ENCODE measurements at places on chromosomes 7 and 10. TPM values are rescaled to one million over a fixed set of nuclear protein-coding genes. Genes with fewer than 3 reads are reported as not detected.

CPA2 gene
- 0.05 TPM for polyA plus RNA-seq

FANK1 gene
- 5.4 TPM for polyA plus RNA-seq

PDGFA gene
- polyA plus RNA-seq = 8.7 TPM

DNA sequence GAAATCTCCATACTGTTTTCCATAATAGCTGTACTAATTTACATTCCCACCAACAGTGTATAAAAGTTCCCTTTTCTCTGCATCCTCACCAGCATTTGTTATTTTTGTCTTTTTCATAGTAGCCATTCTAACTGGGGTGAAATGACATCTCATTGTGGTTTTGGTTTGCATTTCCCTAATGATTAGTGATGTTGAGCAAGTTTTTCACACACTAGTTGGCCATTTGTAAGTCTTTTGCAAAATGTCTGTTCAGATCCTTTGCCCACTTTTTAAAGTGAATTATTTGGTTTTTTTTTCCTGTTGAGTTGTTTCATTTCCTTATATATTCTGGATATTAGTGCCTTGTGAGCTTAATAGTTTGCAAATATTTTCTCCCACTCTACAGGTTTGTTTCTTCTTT is 101.0 kb upstream of the NFE2L3 start:
- H3K27me3 ChIP-seq = no peaks in the 10 kb centered on the region
- H3K4me1 ChIP-seq = no peaks in the 10 kb centered on the region
- H3K36me3 ChIP-seq = no peaks in the 10 kb centered on the region
- no peak overlapping the region for H3K4me3 ChIP-seq
- H3K27ac ChIP-seq = no peak overlapping the region

- DNase-seq = no peak
- no peak overlapping the region for H3K27ac ChIP-seq
- no peaks in the 10 kb centered on the region for H3K27me3 ChIP-seq
- H3K36me3 ChIP-seq = no peaks in the 10 kb centered on the region
- H3K4me3 ChIP-seq = no peak overlapping the region
These were observed 438.4 kb upstream of the NPVF start for GRCh38 chr7:25666671-25667060.

- no peaks in the 10 kb centered on the region for H3K27me3 ChIP-seq
- no peak for DNase-seq
- no peaks in the 10 kb centered on the region for H3K4me1 ChIP-seq
- no peaks in the 10 kb centered on the region for H3K36me3 ChIP-seq
These were observed 571 bp downstream of the KDM7A start for GRCh38 chr7:140176122-140176701.

DNA sequence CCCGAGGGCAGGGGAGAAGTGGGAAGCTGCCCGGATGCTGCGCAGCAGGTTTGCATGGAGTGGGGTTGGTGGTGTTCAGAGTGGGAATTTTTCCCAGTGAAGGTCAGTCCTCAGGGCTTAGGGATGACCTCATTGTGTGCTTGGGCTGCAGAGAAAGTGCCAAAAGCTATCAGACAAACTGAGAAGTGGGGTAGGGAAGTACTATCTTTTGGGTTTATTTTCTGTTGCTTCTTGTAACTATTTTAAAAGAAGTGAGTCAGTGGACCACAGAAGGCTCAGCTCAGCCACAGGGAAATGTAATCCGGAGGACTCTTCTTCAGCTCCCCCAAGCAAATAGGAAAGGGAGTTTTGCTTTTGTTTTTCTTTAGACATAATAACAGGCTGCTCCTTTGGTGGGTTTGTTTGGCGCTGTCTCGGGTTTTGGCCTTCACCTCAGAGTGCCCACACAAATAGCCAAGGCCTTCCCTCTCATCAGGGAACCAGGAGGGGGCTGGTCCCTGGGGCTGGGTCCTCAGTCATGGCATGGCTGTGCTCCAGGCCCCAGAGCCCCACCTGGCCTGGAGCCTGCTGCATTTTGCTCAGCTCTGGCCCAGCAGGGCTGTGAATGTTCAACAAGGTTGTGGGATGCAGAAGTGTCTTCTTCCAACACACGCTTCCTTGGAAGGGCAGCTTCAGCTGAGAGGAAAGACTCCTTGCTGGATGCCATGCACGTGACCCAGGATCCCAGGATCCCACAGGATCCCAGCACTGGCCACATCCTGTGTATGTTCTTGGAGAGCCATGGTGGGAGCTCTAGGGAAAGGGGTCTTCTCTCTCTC is 5.4 kb upstream of the FAM170B start:
- no peaks in the 10 kb centered on the region for H3K36me3 ChIP-seq
- peak; percentile 39 for DNase-seq
- H3K27me3 ChIP-seq = no peaks in the 10 kb centered on the region
- no peak overlapping the region for H3K4me3 ChIP-seq

DNA sequence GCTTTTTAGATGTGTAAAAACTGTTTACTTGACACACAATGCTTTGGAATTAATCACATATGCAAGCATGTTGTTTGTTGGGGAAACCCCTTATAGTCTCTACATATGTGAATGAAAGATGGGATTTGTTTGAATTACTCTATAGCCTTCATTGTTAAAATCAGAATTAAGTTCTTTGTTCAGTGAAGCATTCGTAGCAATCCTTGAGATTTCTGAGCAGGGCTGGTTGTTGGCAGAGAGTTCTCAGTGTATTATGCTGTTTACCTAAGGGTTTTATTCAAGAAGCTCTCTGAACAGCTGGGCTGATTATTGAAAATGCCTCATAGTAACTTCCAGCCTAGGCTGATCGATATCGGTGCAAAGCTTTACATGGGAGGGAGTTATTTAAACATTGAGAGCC is 190.9 kb downstream of the VTI1A start:
- DNase-seq = no peak
- no peaks in the 10 kb centered on the region for H3K36me3 ChIP-seq
- no peaks in the 10 kb centered on the region for H3K27me3 ChIP-seq
- no peak overlapping the region for H3K27ac ChIP-seq
- no peak overlapping the region for H3K4me3 ChIP-seq
- H3K4me1 ChIP-seq = peaks cover under 1% of the 10 kb centered on the region

DNA sequence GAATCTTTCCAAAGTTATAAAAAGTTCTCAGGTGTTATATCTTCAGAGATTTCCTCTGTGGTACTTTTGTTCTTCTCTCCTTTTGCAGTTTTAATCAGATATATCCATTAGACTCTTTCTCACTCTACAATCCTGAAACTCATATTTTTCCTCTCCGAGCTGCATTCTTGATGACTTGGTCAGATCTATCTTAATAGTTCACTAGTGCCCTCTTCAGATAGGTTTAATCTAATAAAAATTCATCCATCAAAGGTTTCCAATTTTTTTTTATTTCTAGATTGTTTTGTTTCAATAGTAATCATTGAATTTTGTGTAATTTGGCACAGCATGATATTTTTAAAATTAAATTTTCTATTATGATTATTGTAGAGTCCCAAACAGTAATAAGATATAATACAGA is 21.8 kb upstream of the DGKB start:
- no peaks in the 10 kb centered on the region for H3K36me3 ChIP-seq
- H3K4me3 ChIP-seq = no peak overlapping the region
- H3K4me1 ChIP-seq = no peaks in the 10 kb centered on the region
- no peak for DNase-seq

DNA sequence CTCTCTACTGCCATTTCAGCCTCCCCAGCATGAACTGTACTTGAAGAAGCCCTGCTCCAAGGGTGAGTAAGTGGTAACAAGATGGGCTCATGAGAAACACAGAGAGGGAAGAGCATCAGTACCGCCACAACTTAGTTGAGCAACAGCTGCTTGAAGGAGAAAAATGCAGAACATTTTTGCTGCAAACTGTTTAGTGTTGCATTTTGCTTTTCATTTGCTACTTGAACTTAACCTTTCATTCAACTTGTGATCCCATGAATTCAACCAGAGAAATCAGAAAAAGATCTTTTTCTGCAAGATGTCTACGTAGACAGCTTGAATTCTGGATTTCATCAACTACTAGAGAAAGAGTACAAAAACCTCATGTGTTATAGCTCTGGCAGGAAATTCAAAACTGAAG is 40.7 kb downstream of the ANK3 start:
- H3K27ac ChIP-seq = no peak overlapping the region
- peaks cover 4% of the 10 kb centered on the region for H3K4me1 ChIP-seq
- DNase-seq = no peak
- no peak overlapping the region for H3K4me3 ChIP-seq
- no peaks in the 10 kb centered on the region for H3K36me3 ChIP-seq

LOXL4 gene
- polyA plus RNA-seq = 32.9 TPM

DNA sequence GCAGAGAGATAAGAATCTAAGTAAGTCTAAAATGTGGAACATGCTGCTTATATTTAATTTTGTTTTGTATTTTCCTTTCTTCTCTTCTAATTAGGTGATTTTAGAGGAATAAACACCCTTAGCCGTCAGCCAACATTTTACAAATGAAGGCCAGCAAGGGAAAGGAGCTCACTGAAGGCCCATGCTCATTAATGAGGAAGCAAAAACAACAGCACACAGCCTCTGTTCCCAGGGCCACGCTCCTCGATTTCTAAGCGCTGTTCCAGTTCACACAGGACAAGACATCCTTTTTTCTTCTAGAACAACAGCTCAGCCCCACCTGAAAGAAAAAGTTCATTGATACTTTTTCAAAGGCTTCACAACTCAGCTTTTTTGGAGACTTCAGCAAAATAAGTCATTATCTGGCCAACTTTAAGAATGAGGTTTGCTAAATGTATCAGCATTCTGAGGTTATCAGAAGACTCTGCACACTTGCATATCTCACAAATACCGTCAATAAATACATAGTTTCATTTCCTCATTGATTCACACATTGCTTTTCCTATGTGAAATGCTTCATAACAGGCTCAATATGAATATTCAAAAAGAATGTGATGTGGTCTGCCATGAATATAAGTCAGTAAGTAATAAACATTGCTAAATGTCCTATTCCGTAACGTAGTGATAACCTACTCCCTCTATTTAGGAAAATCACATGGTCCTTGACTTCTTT is 34.8 kb upstream of the SFMBT2 start:
- DNase-seq = no peak
- H3K27me3 ChIP-seq = no peaks in the 10 kb centered on the region
- H3K27ac ChIP-seq = no peak overlapping the region
- H3K4me3 ChIP-seq = no peak overlapping the region

CLCN1 gene
- not detected for polyA plus RNA-seq

DNA sequence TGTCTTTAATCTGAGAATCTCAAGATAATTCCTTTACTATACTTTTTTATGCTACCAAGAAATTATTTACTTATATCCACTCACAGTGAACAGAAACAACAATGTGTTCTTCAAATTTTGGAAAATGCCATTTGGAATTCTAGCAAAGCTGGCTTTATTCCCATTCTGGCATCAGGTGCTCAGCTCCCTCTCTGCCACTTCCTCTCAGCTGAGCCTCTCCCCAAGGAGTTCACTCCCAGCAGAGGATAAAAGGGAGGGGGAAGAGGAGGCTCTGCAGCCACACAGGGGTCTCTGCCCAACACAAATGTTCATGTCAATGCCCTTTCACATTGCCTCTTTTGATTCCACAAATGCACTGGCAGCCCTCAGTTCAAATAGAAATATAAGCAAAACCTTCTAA is 116.9 kb downstream of the CPEB3 start:
- H3K36me3 ChIP-seq = no peaks in the 10 kb centered on the region
- no peaks in the 10 kb centered on the region for H3K27me3 ChIP-seq
- H3K4me1 ChIP-seq = no peaks in the 10 kb centered on the region
- no peak for DNase-seq

GRCh38 chr7:121604627-121605316 is 208.7 kb upstream of the FAM3C start:
- no peak overlapping the region for H3K27ac ChIP-seq
- no peaks in the 10 kb centered on the region for H3K36me3 ChIP-seq
- no peak overlapping the region for H3K4me3 ChIP-seq
- peaks cover 4% of the 10 kb centered on the region for H3K4me1 ChIP-seq
- H3K27me3 ChIP-seq = no peaks in the 10 kb centered on the region

GRCh38 chr10:16828701-16829175 is 11.5 kb upstream of the RSU1 start:
- DNase-seq = peak; percentile 41
- no peaks in the 10 kb centered on the region for H3K27me3 ChIP-seq
- H3K4me1 ChIP-seq = peaks cover 4% of the 10 kb centered on the region
